ENCODE measurements at places on chromosomes 6 and 20.

DNA sequence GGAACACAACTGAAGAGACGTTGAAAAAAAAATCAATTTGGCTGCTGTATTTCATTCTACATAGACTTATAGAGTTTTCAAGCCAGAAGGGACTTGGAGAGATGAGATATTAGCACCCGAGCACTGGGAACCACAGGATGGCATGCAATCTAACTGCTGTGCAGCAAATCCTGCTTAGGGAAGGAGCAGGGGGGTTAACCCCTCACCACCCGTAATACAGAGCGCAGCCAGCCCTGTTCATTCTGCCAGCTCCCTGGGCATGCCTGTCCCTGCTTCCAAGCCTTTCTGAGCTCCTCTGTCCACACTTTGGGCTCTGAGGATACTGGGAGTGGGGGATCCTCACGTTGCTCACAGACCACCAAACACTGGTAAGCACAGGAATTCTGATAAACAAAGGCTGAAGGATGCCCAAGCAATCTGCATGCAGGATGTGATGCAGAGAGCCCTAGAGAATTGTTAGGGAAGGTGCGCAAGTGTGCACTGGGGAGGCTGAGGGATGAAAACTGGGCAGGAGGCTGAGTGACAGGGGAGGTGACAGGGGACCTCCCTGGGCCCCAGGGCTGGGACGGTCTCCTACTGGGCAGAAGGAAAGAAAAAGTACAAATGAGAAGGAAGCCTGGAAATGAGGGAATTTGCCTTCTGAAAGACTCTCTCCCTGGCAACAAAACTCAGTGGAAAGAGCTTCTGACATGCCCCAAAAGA is 34.0 kb downstream of the CPNE5 start:
- DNase-seq, result no peak

DNA sequence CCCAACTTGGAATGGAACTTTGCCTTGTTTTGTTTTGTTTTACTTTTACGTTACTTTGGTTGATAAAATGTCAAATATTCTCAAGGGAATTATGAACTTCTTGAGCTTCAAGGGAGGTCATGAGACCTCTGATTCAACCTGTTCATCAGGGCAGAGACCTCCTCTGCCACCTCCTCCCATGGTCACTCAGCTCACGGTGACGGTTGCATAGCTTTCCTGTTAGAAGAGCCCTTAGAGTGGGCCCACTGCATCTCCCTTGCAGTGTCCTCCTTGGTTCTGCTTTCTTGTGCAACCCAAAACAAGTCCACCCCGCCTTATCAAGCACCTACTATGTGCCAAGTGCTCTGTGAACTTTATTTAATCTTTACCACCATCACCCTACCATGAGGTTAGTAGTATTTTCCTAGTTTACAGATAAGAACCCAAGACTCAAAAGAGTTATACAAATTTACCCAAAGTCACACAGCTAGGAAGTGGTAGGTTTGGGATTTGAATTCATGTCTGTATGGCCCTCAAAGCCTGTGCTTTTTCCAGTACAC is 15.5 kb downstream of the TM9SF4 start:
- no peak for DNase-seq

GRCh38 chr6:156883497-156884252 is 106.5 kb downstream of the ARID1B start:
- no peak for DNase-seq

DNA sequence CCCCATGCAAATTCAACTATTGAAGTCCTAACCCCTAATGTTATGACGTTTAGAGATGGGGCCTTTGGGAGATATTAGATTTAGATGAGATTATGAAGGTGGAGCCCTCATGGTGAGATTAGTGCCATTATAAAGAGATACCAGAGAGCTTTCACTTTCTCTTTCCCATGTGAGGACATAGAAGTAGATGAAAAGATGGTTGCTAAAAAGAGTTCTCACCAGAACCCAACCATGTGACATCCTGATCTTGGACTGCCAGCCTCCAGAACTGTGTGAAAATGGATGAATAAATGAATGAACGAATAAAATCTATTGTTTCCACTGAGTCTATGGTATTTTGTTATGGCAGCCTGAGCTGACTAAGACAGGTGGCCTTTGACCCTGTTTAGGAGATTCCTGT is 50.6 kb upstream of the FBXO30 start:
- no peak for DNase-seq

- no peak for DNase-seq
Observed at GRCh38 chr20:17622851-17623508, 53.1 kb downstream of the DSTN start.

DNA sequence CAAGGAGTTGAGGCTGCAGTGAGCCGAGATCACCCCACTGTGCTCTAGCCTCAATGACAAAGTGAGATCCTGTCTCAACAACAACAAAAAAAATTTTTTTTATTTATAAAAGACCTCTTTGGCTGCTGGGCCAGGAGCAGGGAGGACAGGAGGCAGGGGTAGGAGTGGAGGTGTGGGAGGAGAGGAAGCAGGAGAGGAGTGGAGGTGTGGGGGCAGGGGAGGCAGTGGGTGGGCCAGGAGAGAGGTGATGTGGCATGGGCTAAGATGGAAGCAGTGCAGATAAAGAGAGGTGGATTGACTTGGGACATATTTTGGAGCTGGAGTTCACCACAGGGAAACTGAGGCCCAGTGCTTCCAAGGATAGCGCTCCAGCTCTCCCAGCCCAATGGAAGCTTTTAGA is 13.4 kb upstream of the CSNK2A1 start:
- DNase-seq, result no peak

DNA sequence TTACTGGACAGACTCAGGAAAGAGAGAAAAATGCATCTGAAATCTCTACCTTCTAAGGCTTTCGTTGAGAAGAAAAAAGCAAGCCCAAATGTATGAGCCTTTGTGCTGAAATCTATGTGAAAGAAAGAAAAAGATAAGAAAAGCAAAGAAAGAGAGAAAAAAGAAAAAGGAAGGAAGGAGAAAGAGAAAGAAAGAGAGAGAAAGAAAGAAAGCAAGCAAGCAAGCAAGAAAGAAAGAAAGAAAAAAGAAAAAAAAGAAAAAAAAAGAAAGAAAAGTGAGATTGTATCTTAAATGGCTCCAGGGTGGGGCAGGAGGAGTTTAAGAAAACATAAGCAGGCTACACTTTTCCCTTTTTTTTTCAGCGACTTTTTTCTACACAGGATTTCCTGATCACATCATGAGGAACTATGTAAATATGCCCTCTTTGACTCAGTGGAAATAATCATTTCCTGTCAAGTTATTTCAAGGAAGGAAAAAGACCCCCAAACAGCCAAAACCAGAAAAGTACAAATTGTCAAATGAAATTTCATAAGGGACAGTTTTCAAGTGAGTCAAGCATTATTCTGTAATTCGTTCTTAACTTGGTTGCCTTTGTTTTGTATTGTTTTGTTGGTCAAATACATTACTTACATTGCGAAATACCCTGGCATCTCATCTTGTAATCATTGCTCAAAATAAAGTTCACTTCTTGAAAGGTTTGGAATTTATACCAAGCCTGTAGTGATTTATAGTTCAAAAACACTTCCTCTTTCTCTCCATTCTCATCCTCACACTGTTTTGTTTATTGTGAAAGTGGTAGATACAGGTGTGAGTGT is 79.5 kb upstream of the RNF217 start:
- no peak for DNase-seq

- DNase-seq, result no peak
Observed at GRCh38 chr6:146903451-146903850, 300.8 kb upstream of the STXBP5 start.

DNA sequence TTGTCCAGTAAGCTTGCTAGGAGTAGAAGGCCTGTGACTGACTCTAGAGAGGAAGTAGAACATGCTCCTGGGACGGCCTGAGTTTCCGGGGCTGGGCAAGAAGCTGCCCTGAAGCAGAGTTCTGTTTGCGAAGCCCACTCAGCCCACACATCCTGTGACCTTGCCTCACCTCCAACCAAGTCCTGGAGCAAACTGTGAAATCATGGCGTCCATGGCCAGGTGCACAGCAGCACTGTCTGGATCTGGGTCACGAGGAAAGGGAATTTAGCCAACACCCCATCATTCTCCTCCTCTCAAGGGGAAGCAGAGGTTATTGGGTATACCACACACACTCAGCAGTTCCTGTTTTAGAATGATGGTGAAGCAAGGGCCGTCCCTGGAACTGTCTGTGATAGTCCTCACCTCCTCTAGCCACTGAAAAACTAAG is 87.5 kb downstream of the CRYBG1 start:
- DNase-seq, result no peak

DNA sequence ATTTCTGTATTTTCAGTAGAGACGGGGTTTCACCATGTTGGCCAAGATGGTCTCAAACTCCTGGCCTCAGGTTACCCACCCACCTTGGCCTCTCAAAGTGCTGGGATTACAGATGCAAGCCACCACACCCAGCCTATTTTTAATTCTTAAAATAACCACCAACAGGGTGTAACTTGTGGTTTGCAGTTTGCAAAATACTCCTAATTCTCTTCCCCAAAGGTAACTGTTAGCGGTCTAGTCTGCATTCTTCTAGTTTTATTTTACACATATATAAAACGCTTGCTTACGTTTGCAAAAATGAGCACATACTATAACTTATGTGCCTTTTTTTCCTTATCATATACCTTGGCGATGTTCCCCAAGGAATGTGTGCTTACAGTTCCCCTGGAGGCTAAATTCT is 25.6 kb upstream of the CHMP4B start:
- DNase-seq, result no peak

- DNase-seq, result no peak
Observed at GRCh38 chr20:59790346-59790745, 143.1 kb downstream of the SYCP2 start.

DNA sequence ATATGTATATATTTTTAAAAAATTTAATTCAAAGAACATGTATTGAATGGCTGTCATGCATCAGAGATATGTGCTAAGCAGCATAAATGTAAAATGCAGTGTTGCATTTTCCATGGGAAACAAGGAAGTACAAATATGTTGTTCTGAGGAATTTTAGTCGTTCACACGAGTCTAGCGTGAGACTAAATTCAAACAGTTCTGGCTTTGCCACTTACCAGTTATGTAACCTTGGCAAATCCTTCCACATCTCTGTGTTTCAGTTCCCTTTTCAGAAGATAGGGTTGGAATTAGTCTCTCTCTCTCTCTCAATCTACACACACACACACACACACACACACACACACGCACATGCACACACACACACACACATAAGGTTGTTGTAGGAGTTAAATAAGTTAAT is 305.4 kb downstream of the UTRN start:
- no peak for DNase-seq

GRCh38 chr6:29426654-29427053 is 11.9 kb downstream of the OR12D1 start:
- DNase-seq, result no peak

DNA sequence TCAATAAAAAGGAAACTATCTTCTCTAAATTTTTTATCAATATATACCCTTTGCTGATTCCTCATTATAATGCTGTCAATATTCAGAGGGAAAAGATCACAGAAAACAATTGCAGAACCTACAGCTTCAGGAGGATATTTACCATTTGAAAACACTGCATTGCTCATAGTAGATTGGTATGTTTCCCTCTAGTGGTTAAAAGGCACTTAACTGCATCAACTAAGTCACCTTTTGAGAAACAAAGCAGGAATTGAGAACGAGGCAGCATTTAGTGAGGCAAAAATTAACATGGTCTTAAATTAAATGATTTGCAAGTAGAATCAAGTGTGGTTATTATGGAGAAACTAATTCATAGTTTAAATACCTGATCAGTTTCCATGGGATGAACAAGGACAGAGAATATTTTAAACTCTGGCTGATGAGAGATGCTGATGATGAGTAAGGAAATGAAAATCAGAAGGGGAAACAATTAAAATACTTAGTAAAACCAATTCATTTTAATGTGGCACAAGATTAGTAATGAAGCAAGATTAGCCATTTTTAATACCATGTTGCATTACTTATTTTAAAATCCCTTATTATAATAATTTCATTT is 642.1 kb downstream of the EPHA7 start:
- no peak for DNase-seq

- no peak for DNase-seq
Observed at GRCh38 chr6:3333263-3333662, 74.5 kb downstream of the PSMG4 start.

DNA sequence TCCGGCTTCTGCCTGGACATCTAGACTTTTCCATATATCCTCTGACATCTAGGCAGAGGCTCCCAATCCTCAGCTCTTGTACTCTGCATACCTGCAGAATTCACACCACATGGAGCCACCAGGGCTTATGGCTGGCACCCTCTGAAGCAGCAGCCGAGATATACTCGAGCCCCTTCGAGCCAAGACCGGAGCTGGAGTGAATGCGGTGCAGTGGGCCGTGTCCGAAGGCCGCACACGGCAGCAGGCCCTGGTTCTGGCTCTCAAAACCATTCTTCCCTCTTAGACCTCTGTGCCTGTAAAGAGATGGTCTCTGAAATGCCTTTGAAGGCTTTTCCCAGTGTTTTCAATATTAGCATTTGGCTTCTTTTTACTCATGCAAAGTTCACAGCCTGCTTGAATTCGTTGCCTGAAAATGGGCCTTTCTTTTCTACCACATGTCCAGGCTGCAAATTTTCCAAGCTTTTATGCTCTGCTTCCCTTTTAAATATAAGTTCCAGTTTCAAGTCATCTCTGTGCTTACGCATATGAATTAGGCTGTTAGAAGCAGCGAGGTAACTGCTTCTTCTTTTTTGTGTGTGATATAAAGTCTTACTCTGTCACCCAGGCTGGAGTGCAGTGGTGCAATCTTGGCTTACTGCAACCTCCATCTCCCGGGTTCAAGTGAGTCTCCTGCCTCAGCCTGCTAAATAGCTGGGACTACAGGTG is 3.8 kb upstream of the SIRPB1 start:
- DNase-seq, result no peak

GRCh38 chr6:80143419-80143937 is 37.0 kb downstream of the BCKDHB start:
- DNase-seq, result no peak

GRCh38 chr6:47207261-47207660 is 102.4 kb downstream of the TNFRSF21 start:
- DNase-seq, result no peak
